ENCODE measurements at places on chromosomes 4 and X.

- DNase-seq, result no peak
These were observed 103.3 kb upstream of the LEF1 start for GRCh38 chr4:108272046-108272445.

DNA sequence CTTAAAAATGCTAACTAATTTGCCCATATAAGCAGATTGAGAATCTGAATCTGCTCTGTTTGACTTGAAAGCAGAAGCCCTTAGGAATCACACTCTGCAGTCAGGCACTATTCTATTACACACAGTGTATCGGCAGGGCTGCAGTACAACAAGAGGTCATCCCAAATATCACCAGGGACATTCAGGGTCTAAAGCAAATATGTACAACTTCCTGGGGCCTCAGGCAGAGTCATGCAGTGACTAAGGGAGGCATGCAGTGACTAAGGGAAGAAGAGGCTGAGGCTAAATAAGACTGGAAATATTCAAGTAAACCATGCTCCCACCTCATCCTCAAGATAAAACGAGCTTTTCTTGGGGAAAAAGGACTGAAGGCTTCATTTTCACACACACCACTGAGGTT lies 20.9 kb downstream of the MAPK10 start:
- DNase-seq, result no peak

DNA sequence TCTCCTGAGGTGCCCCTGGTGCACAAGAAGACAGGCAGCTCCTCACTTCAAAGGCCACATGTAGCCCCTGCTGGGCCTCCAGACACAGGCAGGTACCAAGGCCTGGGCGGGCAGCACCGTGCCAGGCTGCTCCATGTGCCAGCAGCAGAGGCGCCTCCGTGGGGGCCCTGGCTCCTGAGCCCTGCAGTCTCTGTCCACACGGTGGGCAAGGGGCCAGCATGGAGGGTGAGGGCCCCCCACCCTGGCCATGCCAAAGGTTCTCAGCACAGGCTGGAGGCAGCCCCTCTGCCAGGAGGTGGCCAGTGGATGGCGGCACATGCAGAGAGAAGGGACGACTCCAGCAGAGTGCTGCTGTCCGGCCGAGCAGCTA lies 72.6 kb downstream of the FAM53A start:
- DNase-seq, result no peak

DNA sequence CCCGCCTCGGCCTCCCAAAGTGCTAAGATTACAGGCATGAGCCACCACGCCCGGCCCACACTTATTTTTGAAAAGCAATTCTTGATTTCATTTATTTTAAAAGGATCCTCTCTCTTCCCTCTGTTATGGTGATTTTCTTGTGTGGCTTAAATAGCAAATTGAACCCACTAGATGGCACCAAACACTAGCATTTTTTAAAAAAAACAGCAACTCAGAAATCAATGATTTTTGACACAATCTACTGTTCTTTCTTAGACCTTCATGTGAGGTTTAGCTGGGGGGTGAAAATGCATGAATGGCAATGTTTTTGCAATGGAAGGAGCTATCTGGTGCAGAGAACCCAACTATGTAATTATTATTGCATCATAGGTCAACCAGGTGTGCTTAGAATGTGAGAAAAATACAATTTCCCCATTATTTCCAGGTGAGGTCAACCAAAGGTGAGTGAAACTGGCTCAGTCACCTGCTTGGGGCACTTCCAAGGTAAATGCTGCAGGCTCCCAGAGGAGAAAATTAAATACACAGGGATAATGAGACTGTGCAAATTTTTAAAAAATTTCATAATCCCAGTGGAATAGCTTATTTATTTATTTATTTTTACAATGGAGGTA lies 226.7 kb upstream of the PRKX start:
- peak; percentile 9 for DNase-seq

DNA sequence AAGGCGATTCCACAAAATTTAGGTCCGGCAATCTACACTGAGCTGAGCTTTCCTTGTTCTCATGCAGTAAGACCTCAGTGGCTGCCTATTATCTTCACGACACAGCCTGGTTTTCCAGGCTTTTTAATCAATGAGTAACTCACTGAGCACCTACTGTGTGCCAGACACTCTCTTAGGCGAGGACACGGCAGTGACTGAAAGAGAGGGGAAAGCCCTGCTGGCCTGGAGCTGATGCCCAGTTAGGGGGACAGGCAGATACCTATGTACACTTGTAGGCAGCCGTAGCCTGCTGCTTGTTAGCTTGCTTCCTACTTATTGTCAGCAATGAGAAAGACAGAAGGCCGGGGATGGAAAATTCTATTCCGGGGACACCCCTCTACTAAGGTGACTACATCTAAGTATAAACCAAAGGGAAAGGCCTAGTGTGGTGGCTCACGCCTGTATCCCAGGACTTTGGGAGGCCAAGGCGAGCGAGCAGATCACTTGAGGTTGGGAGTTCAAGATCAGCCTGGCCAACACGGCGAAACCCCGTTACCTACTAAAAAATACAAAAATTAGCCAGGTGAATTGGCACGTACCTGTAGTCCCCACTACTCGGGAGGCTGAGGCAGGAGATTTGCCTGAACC lies 3.8 kb downstream of the WDR1 start:
- no peak for DNase-seq

DNA sequence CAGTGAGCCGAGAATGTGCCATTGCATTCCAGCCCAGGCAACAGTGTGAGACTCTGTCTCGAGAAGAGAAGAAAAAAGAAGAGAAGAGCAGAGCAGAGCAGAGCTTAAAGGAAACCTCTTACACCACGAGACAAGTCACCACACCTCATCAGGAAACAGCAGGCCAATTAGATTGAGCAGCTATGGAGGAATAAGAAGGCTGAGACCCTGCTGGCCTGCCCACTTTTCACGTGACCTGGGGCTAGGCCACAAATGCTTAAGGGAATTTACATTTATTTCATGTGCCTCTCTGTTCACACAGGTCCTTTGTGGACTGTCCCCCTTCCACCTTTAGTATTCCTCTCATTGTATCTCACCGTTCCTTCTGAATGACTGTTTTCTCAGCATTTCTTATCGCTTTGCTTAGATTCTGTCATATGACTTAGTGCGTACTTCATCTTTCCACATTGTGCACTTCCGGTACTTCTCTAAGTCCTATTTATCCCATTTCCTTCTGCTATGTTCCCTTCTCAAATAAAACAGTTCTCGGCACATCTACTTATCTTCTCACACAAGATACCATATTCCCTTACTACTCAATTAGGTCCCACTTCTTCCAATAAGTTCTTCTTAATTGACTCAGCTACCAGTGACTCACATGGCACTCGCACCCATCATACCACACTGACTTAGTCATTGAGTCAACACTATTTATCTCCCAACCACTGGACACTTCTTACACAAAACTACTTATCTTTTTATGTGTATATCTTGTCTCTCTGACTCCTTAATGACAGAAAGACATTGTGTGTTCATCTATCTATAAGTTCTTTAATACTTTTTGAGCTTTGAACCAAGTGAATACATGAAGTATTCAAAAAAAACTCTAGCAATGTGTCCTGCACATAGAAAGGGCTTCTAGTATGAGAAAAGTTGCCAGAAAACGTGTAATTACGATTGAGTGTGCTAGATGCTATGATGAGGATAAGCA lies 11.0 kb downstream of the CUL4B start:
- no peak for DNase-seq

- DNase-seq, result peak; percentile 40
These were observed 33.9 kb downstream of the CPLX1 start for GRCh38 chr4:791898-792625.

Data from CD4-positive, alpha-beta memory T cell (primary cell).